ENCODE measurements at places on chromosomes 12 and 14.

DNA sequence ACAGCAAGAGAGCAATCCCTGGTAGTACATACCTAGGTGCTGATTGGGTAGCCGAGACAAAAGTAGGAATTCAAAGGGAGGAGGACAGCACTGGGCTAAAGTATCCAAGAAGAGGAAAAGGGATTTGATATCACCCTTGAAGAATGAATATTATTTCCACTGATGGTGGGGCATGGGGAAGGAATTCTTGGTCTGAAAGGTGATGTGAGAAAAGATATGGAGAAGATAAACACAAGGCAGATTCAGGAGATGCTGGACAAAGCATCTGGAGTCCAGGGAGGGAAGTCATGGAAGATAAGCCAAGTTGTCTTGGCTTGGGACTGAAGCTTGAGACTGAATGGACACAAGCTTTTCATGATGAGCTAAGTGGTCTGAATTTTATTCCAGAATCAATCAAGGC lies 194.0 kb downstream of the EGLN3 start:
- DNase-seq, result no peak

- no peak for DNase-seq
Observed at GRCh38 chr14:21038441-21039422, 3.4 kb upstream of the RNASE7 start.

GRCh38 chr14:69181491-69181890 lies 9.8 kb upstream of the EXD2 start:
- DNase-seq, result no peak

DNA sequence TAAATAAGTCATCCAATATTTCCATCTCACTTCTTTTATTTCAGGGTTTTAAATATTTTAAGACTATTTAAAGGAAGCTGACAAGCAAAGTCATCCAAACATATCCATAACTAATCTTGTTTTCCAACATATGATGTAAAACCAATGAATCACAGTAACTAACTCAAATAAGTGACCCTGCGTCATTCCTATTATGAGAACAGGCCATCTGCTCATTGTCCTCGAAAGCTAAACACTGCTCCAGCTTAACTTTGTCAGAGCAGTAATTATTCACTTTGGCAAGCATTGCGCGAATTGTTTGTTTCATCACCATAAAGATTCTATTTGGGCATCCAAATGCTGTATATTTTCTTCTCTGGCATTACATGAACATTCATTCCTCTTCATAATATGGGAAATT lies 99.1 kb downstream of the CAPZA3 start:
- DNase-seq, result no peak

- no peak for DNase-seq
Observed at GRCh38 chr12:113867258-113867657, 98.9 kb downstream of the RBM19 start.

DNA sequence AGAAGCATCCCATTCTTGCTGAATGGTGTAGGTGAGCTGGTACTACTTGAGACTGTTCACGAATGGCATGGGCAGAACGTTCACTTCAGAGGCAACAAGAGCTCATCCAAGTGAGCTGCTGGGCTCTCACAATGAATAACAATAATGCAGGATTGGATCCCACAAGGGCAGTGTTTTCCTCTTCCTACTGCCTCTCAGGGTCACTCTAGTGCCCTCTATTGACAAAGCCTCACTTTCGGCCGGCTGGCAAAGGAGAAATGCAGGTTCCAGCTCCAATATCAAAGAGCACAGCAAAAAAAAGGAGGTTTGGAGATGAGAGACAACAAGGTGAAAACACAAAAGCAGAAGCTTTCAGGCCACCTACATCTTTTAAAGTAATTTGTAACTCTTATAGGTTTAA lies 74.6 kb upstream of the MYF6 start:
- DNase-seq, result no peak

GRCh38 chr14:53127151-53127550 lies 26.0 kb downstream of the DDHD1 start:
- no peak for DNase-seq

DNA sequence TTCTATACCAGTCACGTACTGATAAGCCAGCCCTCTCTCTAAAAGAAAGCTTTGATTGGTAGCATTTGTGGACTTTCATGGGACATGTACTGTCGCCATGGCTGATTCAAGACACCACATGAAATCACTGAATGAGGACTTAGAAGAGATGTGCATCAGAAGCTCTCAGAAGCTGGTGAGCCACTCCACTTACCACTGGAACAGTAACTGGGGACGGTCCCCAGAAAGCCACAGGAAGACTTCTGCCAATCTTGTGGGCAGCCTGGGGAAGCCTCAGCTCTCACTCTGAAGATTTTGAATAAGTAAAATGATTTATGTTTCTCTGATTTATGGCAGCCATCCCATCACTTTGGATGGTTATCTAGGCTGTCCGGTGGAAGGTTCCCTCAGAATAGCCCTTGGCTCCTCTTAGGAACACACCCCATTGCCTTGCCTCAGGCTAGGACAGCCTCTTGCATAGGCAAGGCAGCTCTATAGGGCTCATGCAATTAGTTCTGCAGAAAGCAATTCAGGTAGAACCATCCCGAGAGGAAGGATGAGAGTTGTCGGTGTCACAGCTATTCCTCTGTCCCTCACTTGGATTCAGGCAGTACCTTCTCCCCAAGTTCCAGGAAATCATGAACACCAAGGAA lies 9.8 kb downstream of the DHRS1 start:
- no peak for DNase-seq

DNA sequence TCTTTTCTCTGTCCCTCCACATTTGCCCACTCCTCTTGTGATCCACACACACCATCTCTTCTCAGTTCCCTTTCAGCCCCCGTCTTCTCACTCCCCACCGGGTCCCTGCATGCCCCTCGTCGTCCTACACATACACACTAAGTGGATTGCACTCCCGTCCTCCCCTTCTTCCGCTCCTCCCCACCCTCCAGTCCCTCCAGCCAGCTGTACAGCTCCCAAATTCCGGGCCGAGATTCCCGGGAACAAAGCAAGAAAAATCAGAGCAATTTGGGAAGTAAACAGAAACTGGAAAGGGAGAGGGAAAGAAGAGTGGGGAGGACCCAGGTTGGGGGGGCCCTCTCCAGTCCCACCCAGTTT lies 282 bp upstream of the IGFBP6 start:
- DNase-seq, result no peak

- peak; percentile 25 for DNase-seq
Observed at GRCh38 chr12:75452675-75453330, 27.8 kb upstream of the GLIPR1 start.
